ENCODE measurements at places on chromosomes 2 and 18.

GRCh38 chr2:73175663-73176204 lies 26.6 kb upstream of the NOTO start:
- peak; percentile 58 for DNase-seq

DNA sequence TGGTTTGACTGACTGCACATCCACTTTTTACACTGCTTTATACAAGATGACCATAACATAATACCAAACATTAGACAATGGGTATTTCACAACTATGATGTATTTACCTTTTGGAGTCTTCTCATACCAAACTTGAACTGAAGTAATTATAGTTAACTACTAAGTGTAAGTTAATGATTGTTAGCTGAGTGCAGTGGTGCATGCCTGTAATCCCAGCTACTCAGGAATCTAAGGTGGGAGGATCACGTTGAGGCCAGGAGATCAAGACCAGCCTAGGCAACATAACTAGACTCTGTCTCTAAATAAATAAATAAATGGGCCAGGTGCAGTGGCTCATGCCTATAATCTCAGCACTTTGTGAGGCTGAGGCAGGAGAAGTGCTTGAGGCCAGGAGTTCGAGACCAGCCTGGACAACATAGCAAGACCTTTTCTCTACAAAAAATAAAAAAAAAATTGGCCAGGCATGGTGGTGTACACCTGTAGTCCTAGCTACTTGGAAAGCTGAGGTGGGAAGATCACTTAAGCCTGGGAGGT lies 44.9 kb upstream of the ORC2 start:
- DNase-seq: no peak

DNA sequence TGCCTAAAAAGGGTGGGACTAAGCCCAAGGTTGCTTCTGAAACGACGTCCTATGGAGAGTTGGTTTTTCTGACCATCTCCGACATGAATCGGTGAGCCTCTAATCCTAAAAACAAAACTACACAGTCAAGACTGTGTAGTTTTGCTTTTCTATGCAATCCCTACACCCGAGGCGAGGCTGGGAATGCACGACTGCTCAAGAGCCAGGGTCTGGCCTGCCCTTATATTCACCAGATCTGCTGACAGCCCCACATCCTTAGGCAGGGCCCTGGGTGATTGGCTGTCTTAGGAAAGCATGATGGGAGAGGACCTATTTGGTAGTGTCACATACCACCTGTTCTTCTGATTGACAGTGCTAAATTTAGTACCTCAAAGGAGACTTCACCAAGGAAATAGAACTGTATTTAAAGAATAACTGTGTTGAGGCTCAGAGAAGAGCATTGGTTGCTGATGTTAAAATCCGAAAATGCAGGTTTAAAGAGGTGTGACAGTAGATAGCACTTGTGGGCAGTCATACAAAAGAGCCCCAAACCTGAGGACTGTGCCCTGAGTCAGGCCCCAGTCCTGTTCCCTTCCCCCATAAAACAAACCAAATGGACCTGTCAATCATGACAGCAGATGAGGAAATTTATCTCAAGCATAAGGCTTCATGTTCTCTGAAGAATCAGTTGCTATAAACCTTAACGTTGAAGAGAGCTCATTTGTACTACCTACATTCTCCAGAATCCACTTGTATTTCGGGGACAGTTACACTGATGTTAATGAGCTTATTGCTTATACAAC lies at the start of gene TTN:
Gene TTN (minus strand): TSS at position 197 of the 782 bp plus-strand sequence. CDS start 2,781 bp downstream, outside the sequence.
- no peak for DNase-seq

GRCh38 chr2:195468771-195469170 lies 188.3 kb upstream of the SLC39A10 start:
- DNase-seq: no peak

GRCh38 chr18:10783941-10784340 lies 258.1 kb downstream of the NAPG start:
- DNase-seq: no peak

DNA sequence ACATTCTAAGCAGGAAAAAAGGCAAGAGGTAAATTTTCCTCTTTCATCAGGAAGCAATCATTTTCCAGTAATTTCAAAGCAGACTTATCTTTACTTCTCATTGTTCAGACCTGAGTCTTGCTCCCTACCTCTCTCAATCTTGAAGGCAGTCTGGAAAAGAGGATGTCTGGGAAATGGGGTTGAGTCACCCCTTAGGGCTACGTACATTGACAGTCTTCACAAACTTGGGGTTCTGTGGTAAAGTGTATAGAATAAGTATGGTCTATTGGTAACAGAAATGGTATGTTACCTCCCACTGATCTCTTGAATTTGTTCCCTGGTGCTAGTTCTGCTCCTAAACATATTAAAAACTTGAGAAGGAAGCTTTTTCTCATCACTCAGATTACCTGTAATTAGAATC lies 361.3 kb downstream of the SS18 start:
- DNase-seq: no peak

DNA sequence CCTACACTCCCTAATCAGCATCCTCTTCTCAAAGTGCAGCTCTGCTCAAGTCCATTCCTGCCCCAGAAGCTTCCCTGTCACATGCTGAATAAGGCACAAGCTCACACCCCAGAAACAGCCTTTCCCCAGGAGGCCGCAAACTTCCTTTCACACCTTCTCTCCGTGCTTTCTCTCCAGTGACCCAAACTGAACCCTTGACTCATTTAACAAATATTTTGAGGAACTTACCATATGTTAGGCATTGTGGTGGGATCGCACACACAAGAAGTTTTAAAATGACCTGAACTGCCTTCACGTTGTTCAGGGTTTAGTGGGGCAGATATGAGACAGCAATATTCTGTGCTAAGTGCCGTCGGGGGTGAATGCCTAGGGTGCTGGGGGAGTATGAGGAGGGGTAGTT lies 161.3 kb downstream of the INSIG2 start:
- DNase-seq: no peak

Data from T-helper 9 cell (primary cell).